ENCODE measurements at places on chromosomes 1 and 21.

DNA sequence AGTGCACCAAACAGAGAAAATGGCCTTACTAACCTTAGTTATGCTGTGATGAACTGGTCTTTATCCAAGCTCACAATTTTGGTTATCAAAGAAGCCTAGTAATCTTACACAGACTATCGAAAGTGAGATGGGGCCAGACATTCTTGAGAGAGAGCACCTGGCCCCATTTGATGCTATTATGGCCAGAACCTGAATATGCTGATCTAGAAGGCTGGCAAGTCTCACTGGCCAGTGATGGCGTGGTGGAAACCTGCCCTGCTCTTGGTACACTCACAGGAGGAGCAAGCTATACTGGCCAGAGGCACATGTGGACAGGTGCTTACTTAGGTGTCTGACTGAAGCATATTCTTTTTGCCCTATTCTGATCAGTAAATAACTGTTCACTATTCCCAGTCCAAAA lies 357.8 kb upstream of the ZRANB2 start:
- no peak for DNase-seq

DNA sequence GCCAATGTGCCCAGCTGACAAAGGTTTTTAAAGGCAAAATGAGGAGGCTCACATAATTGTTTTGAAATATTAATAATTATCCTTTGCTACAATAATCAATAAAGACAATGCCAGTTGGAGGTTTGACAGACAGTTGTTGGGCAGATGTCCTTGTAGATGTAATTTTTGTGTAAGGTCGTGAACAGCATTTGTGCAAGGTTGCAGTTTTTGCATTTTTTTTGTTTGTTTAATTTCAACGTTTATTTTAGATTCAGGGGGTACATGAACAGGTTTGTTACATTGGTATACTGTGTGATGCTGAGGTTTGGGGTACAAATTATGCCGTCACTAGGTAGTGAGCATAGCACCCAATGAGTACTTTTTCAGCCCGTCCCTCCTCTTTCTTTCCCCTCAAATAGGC lies 9.3 kb downstream of the MPZ start:
- no peak for DNase-seq

- peak; percentile 41 for DNase-seq
Observed at GRCh38 chr1:46547481-46548383, 3.7 kb downstream of the KNCN start.

GRCh38 chr1:242824435-242824834 lies 299.9 kb upstream of the PLD5 start:
- no peak for DNase-seq

GRCh38 chr1:197441999-197442414 lies 174.0 kb downstream of the CRB1 start:
- no peak for DNase-seq

DNA sequence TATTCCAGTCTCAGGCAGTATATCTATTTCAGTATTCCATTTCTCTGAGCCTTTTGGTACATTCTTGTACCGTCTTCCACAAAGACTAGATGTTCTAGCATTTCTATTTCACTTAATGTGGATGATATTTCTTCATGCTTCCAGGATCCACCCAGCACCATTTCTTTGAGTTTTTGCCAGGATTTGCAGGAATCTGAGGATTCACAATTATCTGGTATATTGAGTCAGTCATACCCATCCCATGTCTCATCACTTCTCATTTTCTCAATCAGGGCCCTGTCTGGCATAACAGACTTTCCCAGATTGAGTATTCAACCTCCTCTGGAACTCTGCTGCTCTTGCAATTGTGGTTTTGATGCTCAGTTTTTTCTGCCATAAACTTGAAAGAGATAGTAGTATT lies 20.9 kb upstream of the COL11A1 start:
- no peak for DNase-seq

- DNase-seq, result no peak
Observed at GRCh38 chr21:27741736-27742135, 774.8 kb upstream of the ADAMTS5 start.

DNA sequence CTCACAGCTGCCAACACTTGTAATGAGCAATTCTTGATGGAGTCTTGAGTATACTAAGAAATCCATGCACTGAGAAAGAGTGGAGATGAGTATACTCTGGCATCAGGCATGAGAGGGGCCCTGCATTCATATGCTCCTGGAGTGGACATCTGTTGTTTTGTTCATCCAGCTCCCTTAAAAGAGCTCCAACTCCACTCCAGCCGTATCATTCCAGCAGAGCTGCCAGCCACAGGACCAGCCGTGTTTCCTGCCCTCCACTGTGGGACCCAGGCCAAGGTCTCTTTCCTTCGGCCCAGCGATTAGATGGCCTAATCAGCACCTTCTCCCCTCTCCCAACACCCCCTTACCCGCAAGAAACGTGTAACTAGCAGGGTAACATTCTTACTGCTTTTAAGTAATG lies 144.5 kb downstream of the OMA1 start:
- DNase-seq, result no peak

DNA sequence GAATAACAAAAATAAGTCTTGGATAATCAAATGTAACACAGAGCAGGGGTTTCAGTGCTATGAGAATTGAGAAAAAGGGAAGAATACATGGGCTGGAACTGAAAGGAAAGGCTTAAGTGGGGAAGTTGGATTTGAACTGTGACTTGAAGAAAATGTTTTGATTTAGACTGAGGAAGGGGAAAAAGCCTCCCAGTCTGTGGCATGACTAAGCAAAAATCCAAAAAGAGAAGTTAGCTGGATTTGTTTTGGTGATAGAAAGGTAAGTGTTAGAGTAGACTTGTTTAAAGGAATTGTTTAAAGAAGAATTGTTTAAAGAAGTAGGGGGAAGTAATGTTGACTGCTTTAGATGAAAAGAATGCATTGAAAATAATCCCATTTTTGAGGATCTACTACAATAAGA lies 46.0 kb downstream of the KCNK2 start:
- peak; percentile 55 for DNase-seq

GRCh38 chr1:40462956-40463590 lies 12.8 kb downstream of the ZFP69B start:
- no peak for DNase-seq

DNA sequence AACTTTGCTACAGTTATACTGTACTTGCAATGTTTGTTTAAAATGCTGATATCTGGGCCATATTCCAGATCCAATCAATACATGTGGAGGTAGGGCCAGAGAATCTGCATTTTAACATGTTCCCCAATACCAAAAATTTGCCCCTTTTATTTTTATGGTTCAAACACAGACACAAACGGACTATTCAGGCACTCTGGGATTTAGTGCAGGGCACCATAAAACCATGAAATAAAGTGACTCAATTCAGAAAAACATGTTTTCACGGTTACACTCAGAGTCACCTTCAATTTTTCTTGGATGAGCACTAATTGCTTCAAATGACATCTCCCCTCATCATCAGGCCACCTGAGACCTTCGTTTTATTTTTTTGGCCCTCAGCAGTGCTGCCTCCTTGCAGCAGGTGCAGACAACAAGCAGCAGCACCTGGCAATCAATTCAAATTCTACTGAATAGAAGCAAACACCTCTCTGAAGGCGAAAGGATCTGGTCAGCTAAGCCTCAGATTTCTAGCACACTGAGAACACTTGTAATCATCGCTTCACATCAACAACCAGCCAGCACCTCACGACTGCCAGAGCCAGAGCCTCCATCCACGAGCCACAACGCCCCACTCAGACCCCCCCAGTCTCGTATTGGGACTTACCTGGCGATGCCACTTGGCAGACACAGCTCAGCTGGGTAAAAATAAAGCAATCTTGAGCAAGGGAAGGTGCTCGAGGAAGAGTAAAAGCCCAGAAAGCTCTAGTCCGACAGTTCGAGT lies 1.1 kb downstream of the ERO1B start:
- no peak for DNase-seq

GRCh38 chr21:41362605-41363369 lies 960 bp downstream of the MX2 start:
- DNase-seq, result peak; percentile 18

DNA sequence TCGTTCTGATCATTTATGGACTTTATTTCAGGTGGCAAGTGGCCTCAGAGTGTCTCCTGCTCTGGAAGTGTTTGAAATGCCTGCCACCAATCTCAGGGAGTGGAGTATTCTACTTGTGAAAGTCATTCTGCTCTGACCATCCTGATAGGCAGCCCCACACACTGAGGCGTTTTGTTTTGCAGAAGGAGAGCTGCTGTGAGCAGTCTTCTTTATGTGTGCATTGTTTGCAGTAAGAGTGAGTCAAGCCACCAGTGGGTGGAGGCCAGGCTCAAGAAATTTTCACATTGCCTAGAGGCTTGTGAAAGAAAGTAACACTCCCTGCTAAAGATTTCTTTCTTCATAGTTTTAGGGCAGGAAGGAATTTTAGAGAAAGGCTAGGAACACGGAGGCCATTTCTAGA lies 204.4 kb downstream of the SLC35F3 start:
- DNase-seq, result peak; percentile 56

Measured in suppressor macrophage (primary cell).